ENCODE measurements at places on chromosomes 4 and X. TPM values are rescaled to one million over a fixed set of nuclear protein-coding genes. Genes with fewer than 3 reads are reported as not detected.

- DNase-seq: no peak
These were observed 14.3 kb upstream of the FAM241A start for GRCh38 chr4:112130906-112131305.

- no peak for DNase-seq
These were observed 76.0 kb downstream of the ARAP2 start for GRCh38 chr4:36168127-36168878.

GRCh38 chr4:140137671-140138070, 16.3 kb downstream of the MAML3 start:
- DNase-seq: no peak

DNA sequence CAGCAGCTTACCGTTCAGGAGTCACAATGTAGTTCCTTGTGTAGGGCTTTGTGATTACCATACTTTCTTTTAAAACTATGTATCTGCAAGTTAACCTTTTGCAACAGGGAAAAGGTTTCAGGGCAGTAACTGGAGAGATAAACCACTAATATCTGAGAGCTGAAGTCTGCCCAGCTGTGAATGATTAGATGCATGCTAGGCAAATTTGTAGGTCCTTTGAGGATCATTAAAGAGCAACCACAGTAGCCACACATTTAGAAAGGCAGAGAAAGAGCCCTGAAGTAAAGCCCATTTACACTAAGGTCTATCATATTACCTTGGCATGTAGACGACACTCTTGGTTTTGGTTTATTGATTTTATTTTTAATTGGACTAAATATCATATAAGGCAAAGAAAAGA, 60.0 kb downstream of the ATP8A1 start:
- no peak for DNase-seq

GRCh38 chrX:150446995-150447394, 83.9 kb downstream of the MAMLD1 start:
- no peak for DNase-seq

OPN1LW gene
- not detected for total RNA-seq

USP26 gene
- not detected for total RNA-seq

MAGED4 gene
- total RNA-seq: not detected

- DNase-seq: no peak
These were observed 28.3 kb upstream of the MAP9 start for GRCh38 chr4:155405059-155405458.

ATP11C gene
- 28.2 TPM for total RNA-seq

PLK4 gene
- 0.98 TPM for total RNA-seq

DNA sequence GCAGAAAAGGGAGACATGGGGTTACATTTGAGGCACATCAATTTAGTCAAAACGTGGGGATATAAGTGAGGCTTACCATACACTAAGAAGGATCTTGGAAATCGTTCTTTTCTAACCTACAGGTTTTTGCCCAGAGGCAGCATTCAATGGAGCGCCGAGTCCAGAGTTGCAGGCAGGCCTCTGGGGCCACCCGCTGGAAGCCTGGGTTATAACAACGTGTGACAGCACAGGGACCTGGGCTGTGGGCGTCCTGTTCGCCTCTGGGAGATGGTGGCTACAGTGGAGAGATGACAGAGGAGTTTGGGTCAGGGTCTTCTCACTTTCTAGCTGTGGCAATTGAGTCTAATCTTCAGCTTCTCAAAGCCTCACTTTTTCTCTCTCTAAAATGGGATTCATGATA, 53.9 kb downstream of the ENPP6 start:
- peak; percentile 69 for DNase-seq

FOXR2 gene
- total RNA-seq: not detected

DCLK2 gene
- total RNA-seq: 0.74 TPM

ADH4 gene
- 163 TPM for total RNA-seq

MAN2B2 gene
- 31.3 TPM for total RNA-seq

DNA sequence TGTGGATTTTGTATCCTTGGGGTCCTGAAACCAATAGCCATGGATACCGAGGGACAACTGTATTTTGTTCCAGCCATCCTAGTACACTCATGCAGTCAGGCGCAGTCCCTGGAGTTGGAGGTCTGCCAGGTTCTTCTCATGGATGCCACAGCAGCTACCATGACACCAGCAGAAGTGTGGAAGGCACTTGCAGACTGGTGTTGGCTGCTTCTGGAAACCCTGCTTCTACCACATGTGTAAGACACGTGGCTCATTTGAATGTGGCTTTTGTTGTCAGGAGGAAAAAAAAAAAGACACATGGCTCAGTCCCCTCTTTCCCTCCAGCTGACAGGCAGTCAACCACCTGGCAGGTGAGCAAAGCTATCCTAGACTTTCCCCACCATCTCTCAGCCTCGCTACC, 19.4 kb downstream of the DRD5 start:
- DNase-seq: no peak

MBNL3 gene
- total RNA-seq: 118 TPM

SCRG1 gene
- not detected for total RNA-seq

- DNase-seq: peak; percentile 28
These were observed 12.2 kb downstream of the SMPX start for GRCh38 chrX:21745756-21746155.

DNA sequence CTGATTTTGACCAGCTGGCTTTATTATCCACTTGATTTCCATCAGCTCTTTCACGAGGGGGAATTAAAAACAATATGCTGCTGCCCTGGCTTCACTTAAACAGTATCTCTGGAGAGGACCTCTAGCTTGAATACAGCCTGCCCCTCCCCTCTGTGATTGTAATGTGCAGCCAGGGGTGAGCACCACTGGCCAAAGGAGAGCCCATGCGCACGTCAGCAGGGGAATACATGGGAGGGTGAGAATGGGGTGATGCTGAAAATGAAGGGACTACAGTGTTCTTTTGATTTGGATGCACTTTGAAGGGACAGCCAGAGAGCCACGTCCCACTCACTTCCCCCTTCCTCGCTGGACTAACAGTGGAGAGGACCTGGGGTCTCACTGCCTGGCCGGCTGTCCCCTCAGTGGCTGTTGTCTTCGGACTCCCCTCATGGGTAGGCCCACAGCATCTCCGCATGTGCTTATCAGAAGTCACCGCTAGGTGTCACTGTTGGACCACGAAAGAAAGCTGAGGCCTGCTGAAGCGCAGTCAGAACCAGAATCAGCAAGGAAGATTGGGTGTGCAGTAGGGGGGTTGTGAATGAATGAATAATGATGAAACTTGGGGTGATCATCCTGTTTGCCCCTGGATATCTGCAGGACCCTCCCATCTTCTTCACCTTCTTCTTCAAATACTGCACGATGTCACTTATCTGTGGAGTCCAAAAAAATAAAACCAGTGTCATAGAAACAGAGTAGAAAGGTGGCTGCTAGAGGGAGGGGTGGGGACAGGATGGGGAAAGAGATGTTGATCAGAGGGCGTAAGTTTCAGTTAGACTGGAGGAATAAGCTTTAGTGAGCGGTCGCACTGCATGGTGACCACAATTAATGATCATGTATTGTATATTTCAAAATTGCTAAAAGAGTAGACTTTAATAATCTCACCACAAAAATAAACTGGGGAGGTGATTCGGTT, 32.8 kb downstream of the CLCN4 start:
- peak; percentile 65 for DNase-seq

GRCh38 chr4:168154546-168155277, 62.4 kb downstream of the ANXA10 start:
- DNase-seq: no peak

DNA sequence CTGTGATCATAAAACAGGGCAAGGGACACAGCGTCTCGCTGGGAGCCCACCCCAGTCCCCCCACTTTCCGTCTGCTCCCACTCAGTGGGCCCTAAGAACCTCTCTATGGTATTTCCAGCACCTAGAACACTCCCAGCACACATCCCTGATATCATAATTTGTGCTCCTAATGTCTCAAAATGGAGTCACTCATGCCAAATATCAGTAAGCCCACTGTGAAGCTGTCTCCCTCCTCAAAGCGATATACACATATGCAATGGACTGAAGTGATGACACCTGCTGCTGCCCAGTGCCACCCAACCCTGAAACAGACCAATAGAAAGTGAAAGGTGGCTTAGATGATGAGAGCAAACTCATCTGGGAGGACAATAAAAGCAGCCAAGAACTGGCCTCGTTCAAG, 17.9 kb downstream of the ENPP6 start:
- DNase-seq: no peak

KLHL13 gene
- total RNA-seq: 1.9 TPM

GIMD1 gene
- total RNA-seq: not detected

ZCCHC4 gene
- 2.9 TPM for total RNA-seq

DNA sequence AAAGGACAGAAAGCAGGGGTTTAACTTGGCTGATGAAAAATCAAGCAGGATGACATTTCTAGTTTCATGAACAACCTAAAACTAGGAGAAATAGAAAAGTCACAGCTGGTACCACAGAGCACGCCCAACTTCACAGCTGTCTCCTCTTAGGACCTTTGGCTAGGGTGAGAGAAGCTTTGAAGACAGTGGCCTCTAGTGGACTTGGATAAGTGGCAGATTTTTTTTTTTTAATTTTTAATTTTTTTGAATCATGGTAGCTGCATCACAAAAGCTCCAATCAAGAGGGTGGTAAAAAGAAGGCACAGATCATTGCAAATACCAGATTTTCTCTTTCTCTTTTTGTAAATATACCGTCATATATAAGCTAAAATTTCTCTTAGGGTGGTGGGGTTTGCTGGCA, 20.2 kb upstream of the MAP3K15 start:
- no peak for DNase-seq

LRIT3 gene
- total RNA-seq: 0.12 TPM

- no peak for DNase-seq
These were observed 5.6 kb downstream of the HAND2 start for GRCh38 chr4:173524218-173525117.

DNA sequence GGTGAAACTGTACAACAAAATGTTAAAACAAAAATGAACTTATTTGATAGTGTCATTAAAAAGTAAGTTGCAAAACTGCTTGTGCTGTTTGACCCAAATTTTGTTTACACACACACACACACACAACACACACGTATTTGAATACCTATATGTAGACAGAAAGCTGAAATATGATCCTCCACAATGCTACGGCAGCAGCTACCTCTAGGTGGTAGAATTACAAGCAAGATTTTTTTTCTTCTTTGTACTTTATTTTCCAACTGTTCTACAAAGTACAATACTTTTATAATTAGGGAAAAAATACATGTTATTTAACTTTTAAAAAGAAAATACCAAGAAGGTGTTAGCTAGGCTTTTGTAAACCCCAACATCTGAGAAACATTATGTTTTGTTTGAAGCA, 1.2 kb downstream of the CYTL1 start:
- no peak for DNase-seq

- DNase-seq: no peak
These were observed 523.1 kb downstream of the MID1IP1 start for GRCh38 chrX:39324233-39324930.

P2RY10 gene
- total RNA-seq: 0.35 TPM

ADGRA3 gene
- total RNA-seq: 78.7 TPM

DNA sequence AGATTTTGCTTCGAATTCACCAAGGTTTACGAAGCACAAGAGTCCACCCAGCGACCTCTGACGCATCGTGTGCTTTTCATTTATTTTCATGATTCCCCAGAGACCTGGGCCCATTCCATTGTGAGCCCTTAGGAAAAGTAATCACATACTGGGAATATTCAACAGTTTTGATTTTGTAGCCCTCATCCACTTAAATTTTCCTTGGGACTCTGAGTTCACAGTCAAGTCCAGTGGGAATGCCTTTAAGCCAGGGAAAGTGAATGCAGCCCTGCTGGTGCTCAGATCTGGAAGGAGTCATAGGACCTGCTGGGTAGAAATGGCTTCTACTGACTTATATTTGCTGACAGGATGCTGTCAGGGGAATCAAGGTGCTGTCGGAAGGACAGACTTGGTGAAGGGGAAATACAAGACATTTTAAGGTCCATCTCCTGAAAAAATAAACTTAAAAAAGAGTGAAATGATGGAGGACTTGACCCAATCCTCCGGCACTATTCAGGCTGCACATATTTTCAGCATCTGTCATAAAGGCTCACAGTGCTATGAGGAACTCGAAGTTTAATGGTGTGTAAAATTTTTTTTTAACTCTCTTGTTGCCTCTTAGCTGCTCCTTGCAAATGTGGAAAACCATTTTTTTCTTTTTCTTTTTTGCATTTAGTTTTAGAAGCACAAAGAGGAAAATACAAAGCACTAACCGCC, 204.9 kb downstream of the MID1 start:
- DNase-seq: no peak

GRCh38 chrX:46912603-46913491, 626 bp downstream of the JADE3 start:
- peak; percentile 71 for DNase-seq

DNA sequence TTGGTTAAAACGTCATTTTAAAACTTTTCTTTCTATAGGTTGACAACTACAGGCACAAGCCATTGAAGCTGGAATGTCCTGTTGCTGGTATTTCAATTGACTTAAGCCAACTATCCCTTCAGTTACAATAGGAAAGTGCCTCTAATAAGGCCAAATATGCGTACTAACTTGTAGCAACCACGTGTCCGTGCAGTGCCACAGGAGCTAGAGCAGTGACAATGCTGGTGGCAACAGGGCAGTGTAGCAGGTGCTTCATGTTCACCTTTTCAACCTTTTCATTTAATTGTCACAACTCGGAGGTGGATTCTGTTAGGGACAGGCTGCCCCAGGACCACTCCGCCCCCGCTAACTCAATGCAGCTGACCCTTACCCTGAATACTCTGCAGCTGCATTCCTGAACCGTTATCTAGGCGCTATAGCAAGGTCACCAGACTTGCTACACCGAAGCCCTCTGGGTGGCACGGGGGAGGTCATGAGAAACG, 37.7 kb downstream of the ERVMER34-1 start:
- DNase-seq: no peak

CAPN6 gene
- total RNA-seq: 0.12 TPM

DNA sequence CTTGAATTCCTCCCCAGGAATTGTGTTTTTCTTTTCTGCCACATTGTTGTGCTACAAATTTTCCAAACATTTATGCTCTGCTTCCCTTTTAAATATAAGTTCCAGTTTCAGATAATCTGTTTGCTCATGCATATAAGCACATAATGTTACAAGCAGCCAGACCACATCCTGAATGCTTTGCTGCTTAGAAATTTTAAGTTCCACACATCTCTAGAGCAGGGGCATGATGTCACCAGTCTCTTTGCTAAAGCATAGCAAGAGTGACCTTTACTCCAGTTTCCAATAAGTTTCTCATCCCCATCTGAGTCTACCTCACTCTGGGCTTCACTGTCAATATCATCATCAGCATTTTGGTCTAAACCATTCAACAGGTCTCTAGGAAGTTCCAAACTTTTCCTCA, 932.5 kb downstream of the SH3BGRL start:
- DNase-seq: no peak

S100G gene
- not detected for total RNA-seq

- DNase-seq: no peak
These were observed 4.3 kb downstream of the GIMD1 start for GRCh38 chr4:106364282-106364681.

All from right lobe of liver (tissue), 6 donors.